T-helper 17 cell (primary cell): ENCODE measurements at places on chromosomes 6 and 20.

DNA sequence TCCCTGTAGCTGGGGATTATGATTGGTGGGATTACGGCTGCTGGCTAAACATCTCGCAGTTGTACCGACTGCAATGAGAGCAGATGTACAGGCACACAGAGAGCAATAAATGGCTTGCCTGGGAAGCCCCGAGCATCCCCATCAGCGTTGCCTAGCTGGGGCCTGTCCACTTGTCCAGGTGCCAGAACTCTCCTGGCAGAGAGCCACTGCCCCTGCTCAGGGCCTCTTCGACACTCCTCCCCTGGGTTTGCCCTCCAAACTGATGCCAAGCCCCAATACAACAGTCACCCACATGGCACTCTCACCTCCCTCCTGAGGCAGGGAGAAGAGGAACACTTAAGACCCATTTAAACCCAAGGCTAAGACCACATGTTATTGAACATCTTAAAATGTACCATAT, 715.1 kb downstream of the PTPRT start:
- DNase-seq = no peak

DNA sequence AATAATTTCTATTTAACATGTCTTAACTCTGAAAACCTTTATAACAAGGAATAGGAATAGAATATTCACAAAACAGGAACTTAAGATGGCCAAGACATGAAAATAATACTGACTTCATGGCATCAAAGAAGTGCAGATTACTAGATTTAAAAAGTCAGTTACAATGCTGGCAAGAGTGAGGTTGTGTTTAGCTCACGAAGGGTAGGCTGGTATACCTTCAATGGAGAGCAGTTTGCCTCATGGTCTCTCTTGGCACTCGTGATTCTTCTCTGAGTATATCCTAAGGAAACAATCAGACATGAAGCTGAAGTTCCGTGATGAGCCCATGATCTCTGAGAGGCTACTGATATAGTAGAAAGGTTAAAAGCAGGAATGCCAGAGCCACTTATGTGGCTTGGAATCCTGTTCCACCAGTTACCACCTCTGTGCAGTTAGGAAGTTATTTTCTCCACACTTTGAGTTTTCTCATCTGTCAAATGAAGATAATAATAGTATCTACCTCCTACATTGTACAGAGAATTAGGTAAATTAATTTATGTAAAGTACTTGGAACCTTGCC, 7.2 kb downstream of the NCOA7 start:
- DNase-seq = no peak

GRCh38 chr20:25286917-25287316, 39.0 kb downstream of the PYGB start:
- no peak for DNase-seq

DNA sequence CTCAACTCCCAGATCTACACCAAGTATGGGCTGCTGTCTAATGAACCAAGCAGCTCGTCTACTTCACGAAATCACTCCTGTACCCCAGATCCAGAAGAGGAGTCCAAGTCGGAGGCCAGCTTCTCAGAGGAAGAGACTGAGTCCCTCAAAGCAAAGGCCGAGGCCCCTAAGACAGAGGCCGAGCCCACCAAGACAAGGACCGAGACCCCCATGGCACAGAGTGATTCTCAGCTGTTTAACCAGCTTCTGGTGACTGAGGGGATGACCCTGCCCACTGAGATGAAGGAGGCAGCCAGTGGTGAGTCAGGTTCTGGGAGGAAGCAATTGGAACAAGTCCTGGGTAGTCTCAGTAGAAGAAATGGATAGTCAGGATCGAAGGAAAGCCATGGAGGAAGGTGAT, 5.8 kb downstream of the CUL9 start:
- no peak for DNase-seq

- no peak for DNase-seq
Measured at GRCh38 chr6:47967843-47968242, 143.2 kb downstream of the PTCHD4 start.

- DNase-seq = no peak
Measured at GRCh38 chr6:136563386-136564152, 13.3 kb upstream of the MAP7 start.

- no peak for DNase-seq
Measured at GRCh38 chr6:106247293-106247692, 78.3 kb downstream of the ATG5 start.

DNA sequence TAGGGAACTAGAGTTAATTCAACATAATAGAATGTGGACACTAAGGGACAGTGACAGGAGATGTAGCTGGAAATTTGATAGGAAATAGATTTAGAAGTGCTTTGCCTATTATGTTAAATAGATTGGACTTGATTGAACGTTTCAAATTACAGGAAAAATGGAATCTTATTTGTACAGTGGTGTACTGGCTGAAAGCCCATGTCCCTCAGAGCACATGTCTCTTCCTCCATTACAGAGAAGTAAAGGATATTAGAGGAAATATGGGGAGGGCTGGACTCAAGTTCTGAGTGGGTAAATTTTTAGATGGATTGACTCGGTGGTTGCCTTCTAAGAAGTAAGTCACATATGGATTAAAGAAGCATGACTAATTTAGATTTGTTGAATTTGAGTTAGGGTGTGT, 11.4 kb downstream of the PKIB start:
- DNase-seq = no peak

GRCh38 chr6:54053881-54054391, 57.3 kb upstream of the MLIP start:
- no peak for DNase-seq
